ENCODE measurements at places on chromosomes 6 and 20.

GRCh38 chr6:37987559-37987958 is 168.0 kb downstream of the ZFAND3 start:
- DNase-seq, result no peak

GRCh38 chr20:4844325-4844724 is 122.6 kb downstream of the PRND start:
- no peak for DNase-seq

- DNase-seq, result peak; percentile 37
Observed at GRCh38 chr6:56593801-56594318, 48.8 kb downstream of the DST start.

DNA sequence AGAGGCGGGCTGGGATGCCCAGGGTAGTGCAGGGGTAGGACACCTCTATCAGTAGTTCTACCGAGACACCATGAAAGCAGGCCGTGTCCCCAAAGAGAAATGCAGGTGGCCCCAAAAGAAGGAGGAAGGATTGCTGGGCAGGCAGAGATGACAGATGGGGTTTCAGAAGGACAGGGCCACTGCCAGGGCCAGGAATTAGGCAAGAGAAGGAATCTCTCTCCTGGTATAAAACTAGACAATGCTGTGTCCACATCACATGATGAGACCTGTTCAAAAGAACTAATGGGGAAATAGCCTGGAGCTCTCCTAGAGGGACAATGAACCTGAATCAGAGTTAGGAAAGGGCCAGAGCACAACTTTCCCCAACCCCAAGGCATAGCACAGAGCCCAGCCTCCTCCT is 21.6 kb upstream of the VSX1 start:
- DNase-seq, result no peak

- DNase-seq, result peak; percentile 93
Observed at GRCh38 chr6:28940858-28941683, 17.3 kb upstream of the TRIM27 start.

- DNase-seq, result no peak
Observed at GRCh38 chr20:20138301-20139064, 86.2 kb downstream of the CFAP61 start.
